ENCODE measurements at places on chromosomes 5 and 9. TPM values are rescaled to one million over a fixed set of nuclear protein-coding genes. Genes with fewer than 3 reads are reported as not detected.

PCDHAC2 gene
- 0.20 TPM for total RNA-seq

GRCh38 chr5:30690931-30691330 is 502.6 kb upstream of the CDH6 start:
- DNase-seq = no peak

RORB gene
- not detected for total RNA-seq

- no peak for DNase-seq
These were observed 554.3 kb upstream of the CLINT1 start for GRCh38 chr5:158413122-158413680.

NFX1 gene
- total RNA-seq = 12.3 TPM

DNA sequence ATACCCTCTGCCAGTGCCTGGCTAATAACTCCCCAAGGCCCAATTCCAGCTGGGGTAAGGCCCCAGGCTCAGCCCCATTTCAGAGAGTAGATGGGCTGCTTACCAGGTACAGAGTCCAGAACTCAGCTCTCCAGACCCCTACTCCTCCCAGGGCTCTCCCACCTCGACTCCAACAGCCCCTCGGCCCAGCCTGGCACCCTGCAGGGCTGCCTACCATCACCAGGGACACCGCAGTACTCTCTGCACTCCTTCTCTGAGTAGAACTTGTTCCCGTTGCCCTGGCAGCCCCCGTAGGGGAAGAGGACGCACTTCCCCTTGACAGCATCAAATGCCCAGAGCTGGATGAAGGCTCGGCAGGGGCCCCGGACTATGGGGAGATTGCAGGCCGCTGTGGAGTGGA is 17.4 kb downstream of the AMBP start:
- DNase-seq = no peak

SLC1A3 gene
- total RNA-seq = 0.22 TPM

DNA sequence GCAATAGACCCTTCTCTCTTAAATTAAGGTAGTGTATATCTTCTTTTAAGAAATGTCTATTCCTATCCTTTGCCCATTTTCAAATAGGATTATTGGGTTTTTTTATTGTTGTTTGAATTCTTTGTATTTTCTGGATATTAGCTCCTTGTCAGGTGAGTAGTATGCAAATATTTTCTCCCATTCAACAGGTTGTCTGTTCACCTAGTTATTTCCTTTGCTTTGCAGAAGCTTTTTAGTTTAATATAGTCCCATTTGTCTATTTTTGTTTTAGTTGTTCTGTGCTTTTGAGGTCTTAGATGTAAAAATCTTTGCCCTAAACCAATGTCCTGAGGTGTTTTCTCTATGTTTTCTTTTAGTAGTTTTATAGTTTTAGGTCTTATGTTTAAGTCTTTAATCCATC is 104.7 kb downstream of the CWC27 start:
- no peak for DNase-seq
